ENCODE measurements at places on chromosomes 11 and 22.

DNA sequence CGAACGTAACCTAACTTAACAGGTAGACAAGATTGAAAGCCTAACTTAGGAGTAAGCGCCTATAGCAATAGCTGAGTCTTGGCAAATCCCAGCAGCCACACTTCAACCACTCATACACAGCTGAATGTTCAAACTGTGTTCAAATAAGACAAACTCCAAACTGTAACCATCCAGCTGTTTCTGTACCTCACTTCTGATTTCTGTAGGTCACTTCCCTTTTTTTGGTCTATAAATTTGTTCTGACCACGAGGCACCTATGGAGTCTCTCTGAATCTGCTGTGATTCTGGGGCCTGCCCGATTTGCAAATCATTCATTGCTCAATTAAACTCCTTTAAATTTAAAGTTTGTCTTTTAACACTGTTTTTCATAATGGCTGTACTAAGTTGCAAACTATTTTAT, 8.2 kb upstream of the TENM4 start:
- no peak for DNase-seq

DNA sequence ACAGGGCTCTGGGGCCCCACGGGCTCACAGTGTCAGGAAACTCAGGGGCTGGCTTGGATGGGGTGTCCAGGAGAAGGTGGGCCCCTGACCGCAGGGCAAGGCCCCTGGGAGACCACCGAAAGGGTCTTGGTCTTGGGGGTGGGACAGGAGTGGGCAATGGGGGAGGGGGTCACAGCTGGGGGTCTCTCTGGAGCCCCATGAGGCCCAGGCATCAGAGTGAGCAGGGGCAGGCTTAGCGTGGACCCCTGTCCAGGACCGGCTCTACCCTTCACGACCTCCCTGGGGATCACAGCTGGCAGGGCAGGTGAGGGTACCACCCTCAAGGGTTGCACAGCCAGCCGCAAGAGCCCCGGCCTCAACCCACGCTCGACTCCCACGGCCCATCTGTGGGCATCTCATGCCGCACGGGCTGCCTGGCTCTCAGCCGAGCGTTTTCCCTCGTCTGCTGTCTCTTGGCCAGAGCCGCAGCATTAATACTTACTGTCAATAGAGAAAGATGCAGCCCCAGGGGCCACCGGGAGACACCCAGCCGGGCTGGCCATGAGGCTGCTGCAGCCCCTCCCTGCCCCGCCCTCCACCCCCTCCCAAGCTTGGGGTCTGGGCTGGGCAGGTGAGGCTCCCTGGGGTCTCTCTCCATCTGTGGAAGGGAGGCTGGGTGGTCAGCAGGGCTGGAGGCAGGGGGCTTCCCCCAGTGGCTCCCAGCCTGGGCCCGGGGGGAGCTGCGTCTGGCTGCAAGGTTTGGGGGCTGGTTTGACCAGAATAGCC, 662 bp downstream of the MUC5B start:
- peak; percentile 13 for DNase-seq

- no peak for DNase-seq
These were observed 6.1 kb downstream of the MPZL3 start for GRCh38 chr11:118245936-118246562.

- no peak for DNase-seq
These were observed 391.3 kb downstream of the NXPE2 start for GRCh38 chr11:115069599-115069998.

DNA sequence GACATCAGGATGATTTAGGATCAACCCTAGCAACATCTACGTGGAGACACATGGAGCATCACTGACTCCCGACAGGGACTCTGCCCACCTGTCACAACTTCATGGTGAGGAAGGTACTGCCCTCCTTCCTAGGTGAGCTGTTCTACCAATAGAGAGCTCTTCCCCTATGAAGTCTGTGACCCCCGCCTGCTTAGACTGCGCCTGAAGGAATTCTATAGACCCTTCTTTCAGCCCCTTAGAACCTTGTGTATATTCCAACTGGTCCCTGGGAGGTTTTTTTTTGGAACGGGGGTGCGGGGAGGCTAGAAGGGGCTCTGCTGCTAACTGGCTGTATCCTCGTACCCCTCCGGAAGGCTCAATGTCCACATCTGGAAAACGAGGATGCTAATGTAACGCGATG, 566 bp downstream of the INTS4 start:
- DNase-seq = no peak

- DNase-seq = no peak
These were observed 1393.4 kb downstream of the FAM181B start for GRCh38 chr11:81340225-81340624.

DNA sequence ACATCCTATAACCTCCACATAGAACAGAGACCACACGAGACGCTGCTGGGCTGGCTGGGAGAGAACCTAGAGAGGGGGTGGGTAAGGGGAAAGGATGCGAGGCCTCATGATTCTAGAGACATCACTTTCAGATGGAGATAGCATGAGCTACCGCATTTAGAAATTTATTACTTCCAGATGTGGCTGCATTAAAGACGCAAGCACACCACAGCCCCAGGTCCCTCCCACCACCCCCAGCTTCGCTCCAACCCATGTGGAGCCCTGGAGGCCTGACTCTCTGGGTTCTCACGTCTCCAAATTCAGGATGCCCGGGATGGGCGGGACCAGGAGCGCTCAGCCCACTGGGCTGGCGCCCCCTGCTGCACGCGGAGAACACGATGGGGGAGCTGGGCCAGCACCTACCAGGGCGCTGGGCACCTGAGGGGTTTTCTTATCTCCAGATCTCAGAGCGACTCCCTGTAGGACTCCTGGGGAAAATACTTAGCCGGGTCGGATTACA, 13.6 kb downstream of the MRPL21 start:
- DNase-seq = no peak

- no peak for DNase-seq
These were observed 38.6 kb upstream of the LRRC32 start for GRCh38 chr11:76708972-76709660.

DNA sequence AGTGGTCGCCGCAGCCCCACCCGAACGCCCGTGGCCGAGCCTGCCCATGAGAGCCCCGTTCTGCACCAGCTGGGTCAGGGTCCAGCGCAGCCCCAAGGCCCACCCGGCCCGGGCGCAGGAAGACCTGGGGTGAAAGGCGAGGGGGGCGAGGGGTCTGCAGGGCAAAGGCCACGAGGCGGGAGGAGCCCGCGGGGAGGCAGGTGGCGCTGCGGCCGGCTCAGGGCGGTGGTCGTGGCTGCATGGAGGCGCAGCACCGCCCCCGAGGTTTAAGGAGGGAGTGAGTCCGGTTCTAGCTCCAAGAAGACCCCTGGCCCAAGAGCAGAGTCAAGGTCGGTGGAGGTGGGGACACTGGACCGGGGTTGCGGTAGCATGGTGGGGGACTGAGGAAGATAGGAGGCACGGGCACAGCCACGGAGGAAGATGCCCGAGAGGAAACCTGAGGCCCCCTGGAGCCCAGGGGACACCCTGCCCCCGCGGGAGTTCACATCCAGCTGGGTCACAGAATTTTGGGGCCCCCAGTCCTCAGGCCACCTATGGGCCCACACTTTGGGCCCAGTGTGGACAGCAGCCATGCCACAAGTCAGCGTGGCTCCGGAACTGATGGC, 514 bp upstream of the HDAC10 start:
- no peak for DNase-seq

DNA sequence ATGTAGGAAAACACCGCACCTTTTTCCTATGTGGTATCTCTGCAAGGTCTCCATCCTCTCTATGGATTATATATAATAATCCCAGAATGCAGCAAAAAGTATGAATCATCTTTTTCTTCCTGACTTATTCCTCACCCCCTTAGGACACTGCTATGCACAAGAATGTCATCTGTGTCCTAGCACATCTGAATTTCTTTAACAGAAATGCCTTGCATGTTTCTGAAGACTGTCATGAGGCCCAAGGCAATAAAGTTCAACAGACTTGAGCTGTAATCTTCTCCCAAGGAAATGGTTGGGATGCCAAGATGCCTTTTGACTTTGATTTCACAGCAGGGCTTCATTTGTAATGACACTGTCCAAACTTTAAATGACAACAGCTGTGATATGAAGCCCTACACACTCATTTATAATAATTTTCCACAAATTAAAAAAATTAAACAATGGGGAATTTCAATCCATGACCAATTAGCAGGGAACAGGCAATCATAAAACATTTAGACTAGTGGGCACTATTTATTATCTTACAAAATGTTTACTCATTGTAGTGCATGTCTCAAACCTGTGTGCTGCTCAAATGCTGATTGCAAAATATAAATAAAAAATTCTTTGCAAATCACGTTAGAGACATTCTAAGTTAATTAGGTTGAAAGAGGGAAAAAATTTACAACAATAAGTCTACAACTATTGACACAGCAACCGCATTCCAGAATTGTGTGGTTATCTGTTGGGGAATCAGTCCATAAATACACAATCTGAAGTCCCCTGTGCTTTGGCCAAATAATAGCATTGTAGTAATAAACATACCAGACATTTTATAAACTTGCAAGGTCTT, 242.3 kb downstream of the SWAP70 start:
- DNase-seq = no peak

- peak; percentile 51 for DNase-seq
These were observed 7.2 kb downstream of the AHNAK start for GRCh38 chr11:62539238-62539925.

DNA sequence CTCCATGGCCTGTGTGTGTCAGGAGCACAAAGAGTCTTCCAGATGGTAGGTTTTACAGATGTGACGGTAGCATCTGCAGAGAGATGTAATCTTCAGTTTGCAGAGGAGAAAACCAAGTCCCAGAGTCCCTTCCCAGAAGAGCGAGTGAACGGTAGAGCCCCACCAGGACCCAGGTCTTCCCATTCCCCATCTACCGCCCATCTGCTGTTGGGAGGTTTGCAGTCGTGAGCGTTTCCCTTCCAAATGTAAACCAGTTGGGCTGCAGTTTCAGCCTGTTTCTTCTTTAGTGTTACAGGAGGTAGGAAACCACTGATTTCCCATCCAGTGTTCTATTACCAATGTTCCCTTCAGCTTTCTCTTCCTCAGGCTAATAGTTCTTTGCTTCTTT, 24.0 kb downstream of the PANX1 start:
- no peak for DNase-seq

- no peak for DNase-seq
These were observed 8.4 kb upstream of the ALG8 start for GRCh38 chr11:78147807-78148206.

DNA sequence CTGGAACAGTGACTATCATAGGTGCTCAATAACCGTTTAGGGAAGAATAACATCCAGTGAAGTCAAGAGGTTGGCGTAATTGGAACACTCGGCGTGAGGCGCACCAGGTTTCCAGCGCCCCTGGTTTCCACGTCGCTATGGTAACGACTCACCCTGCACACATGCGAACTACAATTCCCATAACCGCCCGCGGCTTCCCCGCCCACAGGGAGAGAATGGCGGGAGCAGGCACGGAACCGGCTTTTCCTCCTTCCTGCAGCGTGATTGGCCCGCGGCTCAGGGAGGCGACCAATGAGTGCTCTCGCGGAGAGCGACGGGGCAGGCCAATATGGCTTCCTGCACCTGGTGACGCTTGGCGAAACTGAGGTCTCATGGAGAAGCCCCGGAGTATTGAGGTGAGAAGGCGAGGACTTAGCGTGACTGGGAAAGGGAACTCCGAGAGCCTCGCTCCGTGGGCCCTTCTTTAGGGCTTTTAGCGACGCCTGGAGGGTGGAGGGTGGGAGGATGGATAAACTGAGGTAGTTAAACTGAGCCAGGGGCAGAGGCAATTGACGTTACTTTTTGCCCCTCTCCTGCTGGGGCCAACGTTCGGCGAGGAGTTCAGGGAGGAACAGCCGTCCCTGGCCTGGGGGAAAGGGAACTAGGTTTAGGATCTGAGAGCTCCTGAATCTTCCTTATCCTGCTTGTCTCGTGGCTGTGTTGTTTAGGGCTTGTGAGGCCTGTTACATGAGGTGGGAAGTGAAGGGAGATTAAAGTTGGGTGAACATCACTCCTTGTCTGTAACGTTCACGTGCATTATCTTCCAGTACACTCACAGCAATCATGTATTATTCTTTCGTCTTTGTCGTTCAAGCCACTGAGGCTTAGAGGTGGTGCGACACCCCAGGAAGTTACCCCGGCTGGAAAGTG, at the start of gene L3MBTL2:
L3MBTL2 (plus strand) TSS at position 321 of the 909 bp plus-strand sequence; CDS start at position 372, 51 bp downstream.
- peak; percentile 98 for DNase-seq

DNA sequence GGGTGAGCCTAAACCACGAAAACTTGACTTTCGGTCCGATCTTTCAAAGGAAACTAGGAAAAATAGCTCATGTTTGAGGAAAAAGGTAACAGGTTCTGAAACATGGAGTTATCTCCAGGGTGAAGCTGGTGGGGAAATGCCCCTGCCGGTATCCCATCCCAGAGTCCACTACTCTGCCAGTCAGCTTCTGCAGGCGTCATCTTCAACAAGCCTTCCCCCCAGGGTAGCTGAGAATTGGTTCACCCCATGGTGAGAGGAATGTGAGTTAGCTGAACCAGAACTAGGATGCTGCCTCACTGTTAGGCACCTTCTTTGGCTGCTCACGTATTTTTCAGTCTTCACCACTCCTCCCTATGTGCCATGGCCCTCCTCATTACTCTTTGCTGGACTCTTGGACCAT, 1.1 kb downstream of the GVQW3 start:
- DNase-seq = no peak

- no peak for DNase-seq
These were observed 176.5 kb upstream of the POU2AF2 start for GRCh38 chr11:111069066-111069465.

- no peak for DNase-seq
These were observed 911.9 kb downstream of the METTL15 start for GRCh38 chr11:29019960-29020683.

DNA sequence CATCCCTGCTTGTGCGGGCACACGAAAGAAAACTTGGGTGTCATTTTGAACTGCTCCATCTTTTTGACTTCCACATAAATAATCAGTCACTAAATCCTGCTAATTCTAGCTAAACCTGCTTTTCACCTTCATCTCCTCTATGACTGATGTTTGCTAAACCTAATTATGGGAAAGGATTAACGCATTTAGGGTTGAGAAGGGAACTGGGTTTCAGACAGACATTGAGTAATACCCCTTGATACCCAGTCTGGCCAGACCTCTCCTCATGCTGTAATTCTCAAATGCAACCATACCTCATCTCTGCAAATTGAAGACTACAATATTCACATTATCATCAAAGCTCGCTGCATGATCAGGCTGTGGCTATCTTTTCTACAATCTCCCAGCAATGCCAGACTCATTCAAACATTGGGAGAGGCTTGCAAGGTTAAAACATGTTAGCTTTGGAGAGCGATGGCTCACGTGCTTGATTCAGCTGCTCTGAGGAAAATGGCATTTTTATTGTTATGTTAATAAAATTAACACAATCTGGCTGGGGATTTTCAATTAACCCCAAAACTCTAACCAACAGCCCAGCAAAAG, 2.4 kb downstream of the HPS4 start:
- no peak for DNase-seq
